ENCODE measurements at places on chromosomes 7 and 10. TPM values are rescaled to one million over a fixed set of nuclear protein-coding genes. Genes with fewer than 3 reads are reported as not detected.
A peak's percentile ranks its signal among the peaks of the same experiment; 100 is the strongest.

DNA sequence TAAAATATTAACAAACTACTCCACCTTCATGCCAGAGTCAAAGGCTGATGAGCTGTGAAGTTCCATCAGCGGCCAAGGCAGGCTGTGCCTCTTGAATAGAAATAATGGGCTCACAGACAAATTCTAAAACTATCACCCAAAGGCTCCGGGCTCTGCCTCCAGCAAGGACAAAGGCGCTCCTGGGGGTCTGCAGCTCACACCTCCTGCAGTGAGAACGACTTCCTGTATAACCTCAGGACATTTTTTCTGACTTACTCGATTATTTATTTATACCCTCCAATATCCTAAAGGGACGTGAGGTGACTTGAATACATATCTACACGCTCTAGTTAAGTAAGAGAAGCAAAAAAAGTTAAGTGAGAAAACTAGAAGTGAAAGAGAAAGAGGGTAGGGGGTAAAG is 500.7 kb downstream of the CCSER2 start:
- DNase-seq = no peak

- no peak for DNase-seq
These were observed 169.7 kb upstream of the PPP1R3A start for GRCh38 chr7:114088470-114088940.

DNA sequence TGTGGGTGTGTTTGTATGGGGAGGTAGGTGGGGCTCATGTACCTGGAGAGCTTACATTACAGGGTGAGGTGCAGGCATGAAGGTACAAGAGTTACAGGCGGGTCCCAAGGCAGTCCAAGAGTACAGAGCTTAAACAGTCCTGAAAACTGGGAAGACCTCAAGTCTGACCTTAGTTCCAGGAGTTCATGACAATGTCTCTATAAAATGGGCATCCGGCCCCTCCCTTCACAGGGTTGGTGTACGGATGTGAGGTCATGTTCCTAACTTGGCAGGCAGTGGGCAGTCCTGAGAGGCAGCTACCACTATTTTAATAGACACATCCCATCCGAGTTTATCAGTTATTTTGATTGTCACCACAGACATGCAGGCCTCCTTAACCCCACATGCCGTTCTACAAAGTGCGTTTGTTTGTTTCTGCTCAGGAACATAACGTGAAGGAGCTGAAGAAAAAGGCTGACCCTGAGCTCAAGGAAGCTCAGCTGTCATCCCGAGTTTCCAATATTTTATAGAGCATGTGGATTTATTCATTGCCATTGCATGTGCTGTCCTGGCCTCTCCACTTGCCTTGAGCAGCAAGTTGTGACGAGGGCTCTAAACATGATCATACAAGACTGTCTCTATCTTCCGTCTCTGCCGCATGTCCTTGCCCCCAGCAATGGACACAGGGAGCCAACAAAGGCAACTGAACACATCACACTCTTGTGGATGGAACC is 647.5 kb upstream of the IGFBP3 start:
- DNase-seq = no peak

The CARD11 gene
- 1.9 TPM for total RNA-seq

GRCh38 chr7:55086413-55087201 is 67.8 kb downstream of the EGFR start:
- DNase-seq = no peak

DNA sequence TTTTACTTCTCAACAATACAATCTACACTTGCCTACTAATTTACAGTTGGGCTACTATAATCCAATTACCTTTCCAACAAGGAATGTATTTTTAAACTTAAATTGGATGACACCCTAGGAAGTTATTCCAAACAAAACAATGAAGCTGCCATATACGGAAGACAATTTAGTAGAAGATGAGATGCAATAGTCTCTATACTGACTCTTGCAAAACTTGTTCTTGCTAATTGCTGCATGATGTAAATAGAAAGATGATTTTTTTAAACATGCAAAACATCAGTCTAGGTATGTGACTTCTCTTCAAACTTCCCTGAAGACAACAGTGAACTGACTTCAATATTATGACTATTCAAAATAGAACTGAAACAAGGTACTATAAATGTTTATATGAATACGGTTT is 17.6 kb downstream of the NT5C3A start:
- no peak for DNase-seq

DNA sequence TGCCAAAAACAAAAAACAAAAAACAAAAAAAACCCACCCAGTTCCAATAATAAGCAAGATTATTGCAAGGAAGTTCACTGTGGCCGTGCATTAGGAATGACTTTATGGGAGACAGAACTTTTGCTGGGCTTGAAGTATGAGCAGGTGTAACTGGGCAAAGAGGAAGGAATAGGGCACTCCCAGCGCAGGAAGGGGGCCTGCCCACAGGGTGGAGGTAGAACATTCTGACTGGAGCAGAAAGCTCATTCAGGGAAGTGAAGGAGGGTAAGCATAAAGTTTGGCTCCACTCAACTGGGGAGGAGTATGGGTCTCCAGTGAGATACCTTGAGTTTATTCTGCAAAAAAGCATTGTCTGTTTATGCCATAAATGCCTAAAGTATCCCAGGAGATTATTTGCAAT is 42.1 kb upstream of the WIPF3 start:
- no peak for DNase-seq

The CDC14C gene
- total RNA-seq = not detected

DNA sequence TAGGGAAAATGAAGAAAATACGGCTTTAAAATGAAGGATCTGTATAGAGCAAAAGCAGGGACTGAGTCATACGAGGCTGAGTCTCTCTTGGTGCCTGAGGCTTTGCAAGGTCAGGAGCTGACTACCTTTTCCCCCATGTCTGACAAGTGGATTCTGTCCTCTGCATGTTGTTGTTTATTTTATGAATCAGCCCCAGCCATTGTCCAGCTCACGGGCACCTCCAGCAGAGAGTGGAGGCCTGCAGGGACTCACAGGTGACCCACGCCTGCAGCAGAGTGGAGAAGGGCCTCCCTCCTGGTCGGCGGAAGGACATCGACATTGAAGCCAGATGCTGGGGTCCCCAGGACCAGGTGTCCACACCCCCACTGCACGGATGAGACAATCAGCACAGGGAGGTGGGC is 233.9 kb downstream of the WDR37 start:
- DNase-seq = no peak

The CALHM3 gene
- total RNA-seq = not detected

The NPC1L1 gene
- total RNA-seq = 0.39 TPM

GRCh38 chr7:83355143-83355542 is 192.5 kb upstream of the PCLO start:
- DNase-seq = no peak

GRCh38 chr10:132335189-132336063 is 3.4 kb downstream of the LRRC27 start:
- peak; percentile 73 for DNase-seq

DNA sequence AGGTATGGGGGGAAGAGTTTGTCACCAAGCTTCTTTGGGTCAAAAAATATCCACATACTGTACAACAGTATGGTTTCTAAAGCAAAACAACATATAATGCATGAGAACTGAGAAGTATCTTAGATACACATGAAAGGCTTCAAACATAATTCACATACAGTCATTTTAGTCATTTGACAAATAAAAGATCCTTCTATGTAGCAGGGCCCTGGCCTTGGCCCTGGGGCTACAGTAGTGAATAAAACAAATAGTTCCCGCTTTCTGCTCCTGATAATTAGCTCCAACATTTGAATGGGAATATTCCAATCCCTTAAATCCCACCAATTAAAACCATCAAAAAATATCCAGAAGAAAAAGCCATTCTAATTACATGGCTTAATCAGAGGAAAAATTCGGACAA is 51.3 kb downstream of the MALSU1 start:
- no peak for DNase-seq

The CC2D2B gene
- 12.2 TPM for total RNA-seq

- no peak for DNase-seq
These were observed 8.8 kb downstream of the TNS3 start for GRCh38 chr7:47572939-47573757.

DNA sequence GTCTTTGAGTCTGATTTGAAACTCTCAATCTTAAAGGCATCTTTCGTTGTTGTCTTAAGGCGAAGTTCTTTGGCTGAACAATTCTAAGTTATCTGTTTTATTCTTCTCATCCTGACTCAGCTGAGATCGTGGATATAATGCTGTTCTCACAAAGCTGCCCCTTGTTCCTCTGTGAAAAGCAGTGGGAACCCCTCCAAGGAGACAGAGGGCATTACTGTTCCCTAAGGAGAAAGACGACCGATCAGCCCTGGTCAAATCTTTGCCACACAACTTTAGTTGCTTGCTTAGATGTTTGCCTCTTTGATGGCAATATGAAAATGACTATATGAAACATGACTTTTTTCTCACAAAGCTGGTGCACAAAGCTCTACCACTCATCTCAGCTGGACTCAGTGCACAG is 1016.7 kb downstream of the REEP3 start:
- no peak for DNase-seq

The RASSF4 gene
- 82.1 TPM for total RNA-seq

The GRID2IP gene
- total RNA-seq = 0.39 TPM

GRCh38 chr7:881441-882234 is 5.3 kb downstream of the GET4 start:
- DNase-seq = no peak

The CPXM2 gene
- 169 TPM for total RNA-seq

The UCMA gene
- not detected for total RNA-seq

- DNase-seq = no peak
These were observed 97.7 kb upstream of the CDCA7L start for GRCh38 chr7:22043367-22043766.

GRCh38 chr7:100621554-100621953 is 9.2 kb downstream of the MOSPD3 start:
- no peak for DNase-seq

GRCh38 chr7:118870187-118870586 is 645.7 kb downstream of the ANKRD7 start:
- DNase-seq = no peak

- DNase-seq = no peak
These were observed 35.6 kb downstream of the VPS41 start for GRCh38 chr7:38873433-38873832.

GRCh38 chr7:24729365-24730017 is 27.8 kb downstream of the GSDME start:
- DNase-seq = no peak

The RAMP3 gene
- 43.0 TPM for total RNA-seq

- peak; percentile 41 for DNase-seq
These were observed 80.6 kb downstream of the VWA2 start for GRCh38 chr10:114319406-114320248.

The MYL10 gene
- total RNA-seq = not detected

- no peak for DNase-seq
These were observed 194.8 kb downstream of the ABCA13 start for GRCh38 chr7:48366096-48366495.

DNA sequence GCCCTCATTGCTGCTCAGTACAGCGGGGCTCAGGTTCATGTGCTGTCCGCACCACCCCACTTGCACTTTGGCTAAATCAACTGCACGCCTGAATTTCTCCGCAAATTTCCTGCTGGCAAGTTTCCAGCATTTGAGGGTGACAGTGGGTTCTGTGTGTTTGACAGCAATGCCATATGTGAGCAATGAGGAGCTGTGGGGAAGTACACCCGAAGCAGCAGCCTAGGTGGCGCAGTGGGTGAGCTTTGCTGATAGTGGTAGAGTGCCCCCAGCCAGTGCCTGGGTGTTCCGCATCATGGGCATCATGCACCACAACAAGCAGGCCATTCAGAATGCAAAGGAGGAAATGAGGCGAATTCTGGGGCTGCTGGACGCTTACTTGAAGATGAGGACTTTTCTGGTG is 103.9 kb upstream of the POT1 start:
- DNase-seq = no peak

All from aorta (tissue), 5 donors.